ENCODE measurements at places on chromosomes 6 and 20.

DNA sequence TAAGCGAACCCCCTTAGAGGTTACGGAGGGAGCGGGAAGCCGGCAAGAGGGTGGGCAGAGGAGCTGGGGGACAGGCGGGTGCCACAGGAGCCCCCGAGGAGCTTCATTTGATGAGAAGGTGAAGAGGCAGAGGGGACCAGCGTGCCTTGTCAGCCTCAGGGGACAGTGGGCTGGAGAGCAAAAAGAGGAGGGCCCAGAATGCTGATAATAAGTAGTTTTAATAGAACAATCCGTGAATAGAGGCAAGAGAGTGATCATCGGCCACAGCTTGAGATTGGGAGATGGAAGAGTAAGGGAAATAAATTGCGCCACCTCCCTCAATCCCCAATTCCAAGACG, 1.3 kb downstream of the COL19A1 start:
- DNase-seq: no peak

DNA sequence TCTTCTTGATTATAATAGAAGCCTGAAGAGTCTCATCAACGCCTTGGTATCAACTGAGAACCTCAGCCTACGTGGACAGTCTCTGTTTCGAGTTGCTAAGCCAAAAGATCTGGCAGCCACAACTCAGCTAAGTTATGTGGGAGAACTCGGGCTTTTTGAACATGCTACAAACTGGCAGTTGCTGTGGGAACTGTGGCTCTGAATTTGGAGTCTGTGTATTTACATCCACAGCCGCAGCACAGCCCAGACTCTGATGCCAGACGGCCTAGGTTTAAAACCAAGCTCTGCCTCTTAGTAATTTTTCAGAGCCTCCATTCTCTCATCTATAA, 35.8 kb downstream of the RIPOR2 start:
- no peak for DNase-seq

- no peak for DNase-seq
Observed at GRCh38 chr20:21661488-21662055, 43.9 kb upstream of the PAX1 start.

DNA sequence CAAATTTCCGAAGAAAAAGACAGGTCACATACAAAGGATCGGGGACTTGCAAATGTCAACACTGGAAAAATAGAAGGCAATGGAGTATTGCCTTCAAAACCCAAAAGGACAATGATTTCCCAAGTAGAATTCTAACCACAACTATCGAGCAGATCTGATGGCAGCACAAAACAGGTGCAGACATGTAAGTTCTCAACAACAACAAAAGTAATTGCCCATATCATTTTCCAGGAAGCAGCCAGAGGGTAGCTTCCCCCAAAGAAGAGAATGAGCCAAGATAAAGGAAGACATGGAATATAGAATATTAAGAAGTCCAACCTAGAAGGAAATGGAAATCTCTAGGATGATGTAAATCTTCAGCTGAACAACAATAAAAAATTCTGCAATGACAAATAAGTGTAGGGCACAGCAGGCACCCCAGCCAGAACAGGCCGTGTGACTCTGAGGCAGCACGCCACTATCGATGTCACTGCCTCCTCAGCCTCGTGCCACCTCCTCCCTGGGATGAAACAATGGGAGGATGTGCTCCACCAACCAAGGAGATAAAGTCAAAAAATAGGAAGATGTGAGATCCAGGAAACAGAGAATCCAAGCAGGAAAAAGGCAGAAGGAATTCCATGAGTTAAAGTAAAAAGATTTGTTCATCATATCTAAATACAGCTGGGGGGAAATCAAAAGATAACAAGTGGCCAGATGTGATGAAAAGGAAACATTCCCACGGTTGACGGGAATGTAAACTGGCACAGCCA, 34.1 kb downstream of the SERPINB1 start:
- no peak for DNase-seq

- DNase-seq: no peak
Observed at GRCh38 chr20:63253438-63254231, 628 bp downstream of the NKAIN4 start.

DNA sequence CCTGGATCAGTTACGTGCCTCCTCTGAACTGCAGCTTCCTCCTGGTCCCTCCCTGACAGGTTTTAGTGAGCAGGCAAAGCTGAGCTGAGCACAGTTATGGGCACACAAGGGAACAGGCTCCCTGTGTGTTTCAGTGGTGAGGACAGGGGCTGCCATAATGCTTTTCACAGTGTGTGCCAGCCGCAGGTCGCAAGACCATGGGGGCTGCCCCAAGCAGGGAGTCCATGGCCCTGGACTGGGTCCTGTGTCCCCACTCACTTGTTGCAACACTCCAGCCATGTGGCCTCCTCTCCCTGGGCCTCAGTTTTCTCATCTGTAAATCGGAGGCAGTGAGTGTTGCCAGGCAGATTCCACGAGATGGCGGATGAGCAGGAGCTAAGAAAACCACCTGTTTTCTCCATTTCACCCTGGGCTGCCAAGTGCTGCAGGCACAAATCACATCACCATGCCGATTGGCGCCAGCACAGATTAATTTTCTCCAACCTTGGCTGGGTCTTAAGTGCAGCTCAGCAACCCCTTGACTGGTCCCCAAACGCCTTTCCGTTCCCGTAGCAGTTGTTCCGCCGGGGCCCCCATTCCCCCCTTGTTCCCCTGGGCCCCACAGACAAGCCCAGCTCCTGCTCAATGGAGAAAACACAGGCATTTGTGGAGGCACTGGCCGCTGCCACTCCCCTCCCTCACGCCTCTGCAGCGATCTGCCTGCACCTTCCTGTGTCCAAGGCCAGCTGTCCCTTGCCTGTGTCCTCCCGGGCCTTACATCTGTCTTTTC, 57.1 kb upstream of the NNAT start:
- no peak for DNase-seq

DNA sequence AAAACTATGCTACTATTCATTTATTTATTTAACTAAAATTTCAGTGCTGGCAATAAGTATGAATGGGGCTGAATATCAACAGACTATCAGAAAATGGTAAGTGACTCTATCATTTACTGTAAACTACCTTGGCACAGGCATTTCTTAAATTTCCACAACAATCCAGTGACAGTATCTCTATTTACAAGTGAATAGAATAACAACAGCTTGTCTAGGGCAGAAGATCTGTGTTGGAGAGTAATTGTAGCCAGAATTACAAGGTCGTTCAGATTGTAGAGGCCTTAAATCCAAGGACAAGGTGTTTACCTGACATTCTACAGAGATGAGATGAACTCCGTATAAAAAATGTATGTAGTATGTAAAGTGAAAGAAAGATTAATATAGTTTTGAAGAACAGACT, 193.8 kb upstream of the SIM1 start:
- no peak for DNase-seq

- no peak for DNase-seq
Observed at GRCh38 chr6:156175971-156176421, 601.2 kb upstream of the ARID1B start.

GRCh38 chr6:85552652-85553051, 41.0 kb downstream of the SNX14 start:
- no peak for DNase-seq

Measured in activated T-cell treated with anti-CD3 and anti-CD28 coated beads, Interleukin-2, amount 50 U/mL, for 4 hours (primary cell).